ENCODE measurements at places on chromosomes 7 and 10.

DNA sequence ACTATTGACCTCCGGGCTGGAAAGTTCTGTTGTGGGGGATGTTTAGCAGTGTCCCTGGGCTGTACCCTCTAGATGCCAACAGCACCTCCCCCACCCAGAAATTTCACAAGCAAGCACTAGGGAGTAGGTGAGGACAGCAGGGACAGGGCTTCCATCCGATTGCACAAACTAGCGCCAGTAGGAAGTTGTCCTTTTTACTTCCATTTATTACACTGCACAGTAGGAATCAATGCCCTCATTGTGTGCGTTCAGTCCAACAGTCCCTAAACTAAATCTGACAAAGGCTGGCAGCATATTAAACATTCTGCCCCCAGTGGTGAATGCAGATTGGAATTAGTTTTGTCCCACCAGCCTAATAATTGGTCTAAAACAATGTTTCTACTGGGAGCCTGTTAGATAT lies 6.4 kb upstream of the SOSTDC1 start:
- DNase-seq, result no peak

- DNase-seq, result no peak
Observed at GRCh38 chr10:27819781-27820531, 74.3 kb upstream of the MKX start.

DNA sequence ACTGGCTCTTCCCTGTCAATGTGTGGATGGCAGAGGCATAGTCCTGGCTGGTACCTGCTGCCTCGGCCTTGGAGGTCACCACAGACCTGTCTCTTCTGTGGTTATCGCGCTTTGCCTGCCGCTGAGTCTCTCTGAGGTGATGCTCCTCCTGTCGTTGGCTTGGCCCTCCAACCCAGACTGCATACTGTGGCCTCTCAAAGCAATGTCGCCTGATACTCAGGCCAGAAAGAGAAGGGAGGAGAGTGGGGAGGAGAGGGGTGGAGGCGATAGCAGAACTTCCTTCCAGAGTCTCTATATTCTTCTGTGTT lies 133.2 kb upstream of the KCNMA1 start:
- DNase-seq, result no peak

- no peak for DNase-seq
Observed at GRCh38 chr10:64344211-64344610, 823.0 kb downstream of the REEP3 start.

GRCh38 chr10:74114041-74114448 lies 36.6 kb downstream of the AP3M1 start:
- DNase-seq, result no peak

GRCh38 chr7:43431020-43431595 lies 151.8 kb upstream of the STK17A start:
- no peak for DNase-seq

Data from stimulated activated CD4-positive, alpha-beta T cell treated with anti-CD3 and anti-CD28 coated beads, TNF-alpha, amount 100 ng/mL, for 48 hours (primary cell).